ENCODE measurements at places on chromosomes 6 and 20.

DNA sequence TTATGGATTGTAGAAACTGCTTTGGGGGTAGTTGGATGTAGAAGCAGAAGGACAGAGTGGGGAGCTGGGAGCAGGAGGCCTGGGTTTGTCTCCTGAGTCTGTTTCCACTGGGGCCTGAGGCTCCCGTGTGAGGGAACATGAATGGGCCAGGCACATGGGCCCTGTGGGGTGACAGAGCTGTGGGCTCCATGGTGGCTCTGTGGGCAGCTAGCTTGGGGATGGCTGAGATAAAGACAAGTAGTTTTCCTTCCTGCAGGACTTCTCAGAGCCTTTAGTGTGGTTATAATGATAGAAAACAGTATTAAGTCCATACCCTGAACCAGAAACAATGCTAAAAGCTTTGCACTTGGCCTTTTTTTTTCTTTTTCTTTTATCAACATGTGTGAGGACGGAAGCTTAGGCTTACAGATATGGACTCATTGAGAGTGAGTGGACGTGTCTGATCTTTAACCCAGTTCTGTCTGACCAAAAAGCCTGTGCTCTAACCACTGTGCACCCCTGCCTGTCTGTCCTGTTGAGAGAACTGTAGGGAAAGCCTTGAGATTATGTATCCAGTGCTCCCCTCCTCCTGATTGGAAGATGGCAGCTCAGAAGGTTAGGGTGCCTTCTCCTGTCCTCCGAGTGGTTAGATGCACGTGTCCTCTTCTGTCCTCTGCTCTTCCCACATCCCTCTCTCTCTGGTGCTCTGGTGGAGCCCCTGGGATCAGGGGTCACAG lies 98.3 kb downstream of the CDH26 start:
- DNase-seq, result no peak

DNA sequence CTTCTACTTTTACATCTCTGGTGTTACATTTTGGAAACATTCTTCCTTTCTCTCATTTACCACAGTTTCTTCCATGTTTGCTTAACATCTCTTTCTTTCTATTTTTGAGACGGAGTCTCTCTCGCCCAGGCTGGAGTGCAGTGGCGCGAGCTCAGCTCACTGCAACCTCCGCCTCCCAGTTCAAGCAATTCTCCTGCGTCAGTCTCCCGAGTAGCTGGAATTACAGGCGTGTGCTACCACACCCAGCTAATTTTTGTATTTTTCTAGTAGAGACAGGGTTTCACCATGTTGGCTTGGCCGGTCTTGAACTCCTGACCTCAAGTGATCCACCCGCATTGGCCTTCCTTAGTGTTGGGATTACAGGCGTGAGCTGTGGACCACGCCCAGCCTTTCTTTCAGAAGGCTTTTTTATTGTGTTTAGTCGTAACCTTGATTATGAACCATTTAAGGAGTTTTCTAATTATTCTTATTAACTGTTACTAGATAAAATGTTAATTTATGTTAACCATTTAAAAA lies 27.8 kb downstream of the MAP3K4 start:
- DNase-seq, result no peak

GRCh38 chr6:26327450-26328264 lies 37.3 kb upstream of the BTN3A2 start:
- no peak for DNase-seq

DNA sequence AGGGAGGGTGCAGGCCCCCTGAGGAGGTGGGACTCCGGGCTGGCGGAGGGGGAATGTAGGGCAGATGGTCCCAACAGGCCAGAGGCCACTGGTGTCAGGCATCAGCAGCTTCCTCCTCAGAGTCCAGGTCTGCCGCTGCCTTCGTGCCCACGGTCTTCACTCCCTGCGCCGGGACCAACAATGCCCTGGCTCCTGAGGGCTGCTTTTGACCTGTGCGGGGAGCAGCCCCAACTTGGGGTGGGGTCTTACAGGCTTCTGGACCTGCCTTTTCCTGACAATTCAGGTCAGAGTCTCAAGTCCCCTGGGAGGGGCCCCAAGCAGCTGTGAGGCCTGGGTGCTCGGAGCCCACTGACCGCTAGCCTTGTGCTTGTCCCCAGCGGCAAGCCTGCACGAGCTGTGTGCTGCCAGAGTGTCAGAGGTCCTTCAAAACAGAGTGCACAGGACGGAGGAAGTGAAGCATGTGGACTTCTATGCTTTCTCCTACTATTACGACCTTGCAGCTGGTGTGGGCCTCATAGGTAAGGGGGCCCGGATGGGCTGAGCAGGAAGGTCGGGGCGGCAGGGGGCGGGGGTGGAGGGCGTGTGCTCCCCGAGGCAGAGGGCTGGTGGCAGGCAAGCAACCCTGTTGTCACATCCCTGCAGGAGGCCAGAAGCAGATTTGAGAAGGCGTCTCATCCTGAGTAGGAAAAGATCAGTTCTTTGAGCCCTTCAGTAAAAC lies 25.3 kb upstream of the PYGB start:
- no peak for DNase-seq

DNA sequence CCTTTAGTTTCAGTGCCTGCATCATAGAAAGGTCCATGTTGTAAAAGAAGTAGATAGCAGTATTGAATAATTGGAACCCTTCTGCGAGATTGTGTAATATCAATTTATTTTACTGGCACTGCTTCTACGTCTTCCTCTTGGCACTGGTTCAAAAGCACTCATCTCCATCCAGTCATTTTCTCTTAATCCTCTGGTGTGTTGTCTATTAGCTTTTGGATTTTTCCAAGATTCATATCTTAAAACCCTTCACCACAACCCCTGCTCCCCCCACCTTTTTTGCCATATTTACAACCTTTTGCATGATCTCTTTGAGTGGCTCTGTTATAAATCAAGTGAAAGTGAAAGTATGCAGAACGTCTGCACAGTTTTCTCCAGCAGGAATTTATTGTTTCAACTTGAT lies 76.6 kb upstream of the HSF2 start:
- DNase-seq, result no peak

GRCh38 chr20:31859266-31859997 lies 10.9 kb downstream of the DUSP15 start:
- no peak for DNase-seq
